ENCODE measurements at places on chromosomes 1 and 21.

- DNase-seq = no peak
Observed at GRCh38 chr21:36446301-36446700, 33.6 kb downstream of the CLDN14 start.

GRCh38 chr1:154840269-154841176 is 29.6 kb downstream of the KCNN3 start:
- peak; percentile 34 for DNase-seq

GRCh38 chr1:94015489-94015817 is 105.5 kb downstream of the ABCA4 start:
- DNase-seq = no peak

DNA sequence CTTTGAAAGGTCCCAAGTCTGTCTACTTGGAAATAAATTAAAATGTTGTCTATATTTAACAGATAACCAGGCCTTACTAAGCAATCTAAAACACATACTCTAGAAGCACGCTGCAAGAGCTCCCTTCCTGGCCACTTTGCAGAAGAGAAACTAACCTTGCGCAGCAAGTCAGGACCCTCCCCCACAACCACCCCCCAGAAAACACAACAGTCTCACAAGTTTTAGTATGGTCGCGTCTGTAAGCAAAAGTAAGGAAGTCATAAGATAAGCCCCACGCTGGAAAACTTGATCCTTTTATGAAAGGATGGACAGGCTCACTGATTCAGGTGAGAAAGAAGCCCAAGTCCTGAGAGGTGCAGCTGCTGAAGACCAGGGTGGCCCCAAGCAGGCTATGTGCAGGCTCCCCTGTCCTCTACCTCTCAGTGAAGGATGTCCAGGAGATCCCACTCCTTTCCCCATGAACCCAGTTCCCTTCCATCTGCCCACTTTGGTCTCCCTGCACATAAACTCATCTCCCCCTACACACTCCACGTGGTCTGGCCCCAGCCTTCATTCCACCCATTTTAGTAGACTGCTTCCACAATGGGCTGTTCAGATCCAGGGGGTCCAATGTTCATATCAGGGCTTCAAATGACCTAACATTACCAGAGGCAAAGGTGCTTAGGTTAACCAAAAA is 23.8 kb downstream of the HIVEP3 start:
- no peak for DNase-seq

GRCh38 chr1:207676153-207676552 is 31.2 kb downstream of the CR1L start:
- DNase-seq = no peak

- DNase-seq = no peak
Observed at GRCh38 chr1:101081496-101082488, 56.2 kb upstream of the DPH5 start.

DNA sequence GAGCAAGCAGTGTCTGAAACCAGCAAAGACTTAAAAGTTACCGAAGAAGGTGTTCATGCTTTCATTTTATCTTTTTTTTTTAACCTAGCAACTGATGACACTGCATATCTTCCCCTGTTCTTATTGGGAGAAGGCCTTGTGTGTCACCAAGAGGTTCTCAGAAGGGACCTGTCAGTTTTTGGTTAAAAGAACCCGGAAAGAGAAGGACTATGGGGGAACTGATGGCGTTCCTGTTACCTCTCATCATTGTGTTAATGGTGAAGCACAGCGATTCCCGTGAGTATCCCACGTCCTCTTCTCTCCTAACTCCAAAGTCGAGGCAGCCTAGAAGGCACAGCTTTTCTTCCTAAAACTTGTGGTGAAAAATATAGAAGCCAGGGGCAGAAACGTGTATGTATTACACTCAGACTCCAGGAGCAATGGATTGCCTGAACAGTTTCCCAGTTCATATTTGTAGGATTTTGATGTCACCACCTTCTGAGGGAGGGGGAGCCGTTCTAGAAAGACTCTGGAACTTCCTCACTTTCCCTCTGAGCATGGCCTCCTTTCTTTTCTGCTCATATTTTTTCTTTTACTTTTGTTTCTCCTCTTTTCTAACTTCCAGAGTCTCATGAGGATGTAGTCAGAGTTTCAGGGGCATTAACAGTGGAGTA is at the start of gene MR1:
MR1 (plus strand) TSS at position 185 of the 653 bp plus-strand sequence; CDS start at position 210, 25 bp downstream.
- no peak for DNase-seq

DNA sequence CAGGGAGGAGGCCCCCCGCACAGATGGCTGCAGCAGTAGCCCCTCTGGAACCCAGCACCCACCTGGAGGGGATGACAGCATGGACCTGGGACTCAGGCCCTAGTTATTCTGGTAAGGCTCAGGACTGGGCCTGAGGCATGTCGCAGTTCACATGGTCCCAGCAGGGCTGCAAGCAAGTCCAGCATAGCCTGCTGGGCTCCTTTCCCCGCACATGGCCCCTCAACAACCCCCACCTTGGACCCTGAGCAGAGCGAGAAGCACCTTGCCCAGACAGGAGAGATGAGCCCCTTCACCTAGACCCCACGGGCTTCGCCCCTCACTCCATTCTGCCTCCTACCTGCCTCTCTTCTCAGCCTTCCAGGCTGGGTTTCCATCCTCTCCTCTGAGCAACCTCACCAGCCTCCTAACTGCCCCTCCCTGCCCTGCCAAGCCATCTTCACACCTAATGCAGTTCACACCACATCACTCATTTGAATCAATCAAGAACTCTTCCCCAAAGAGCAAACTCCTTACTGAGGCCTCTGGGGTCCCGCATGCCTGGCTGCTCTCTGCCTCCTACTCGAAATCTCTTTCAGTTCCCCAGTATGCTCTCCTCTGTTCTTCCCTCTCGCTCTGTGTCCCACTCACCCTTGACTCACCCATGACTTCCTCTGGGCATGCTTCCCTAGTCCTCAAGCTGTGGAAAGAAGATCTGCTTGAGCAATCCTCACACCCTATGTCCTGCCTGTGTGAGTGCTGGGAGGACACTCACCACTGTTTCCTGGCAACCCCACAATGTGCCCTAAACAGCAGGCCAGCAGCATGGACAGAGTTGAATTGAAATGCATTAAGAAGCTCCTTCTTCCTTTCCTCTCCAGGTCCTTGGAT is 9.4 kb upstream of the THEMIS2 start:
- DNase-seq = no peak

GRCh38 chr1:101338714-101339430 is 102.1 kb downstream of the S1PR1 start:
- no peak for DNase-seq

DNA sequence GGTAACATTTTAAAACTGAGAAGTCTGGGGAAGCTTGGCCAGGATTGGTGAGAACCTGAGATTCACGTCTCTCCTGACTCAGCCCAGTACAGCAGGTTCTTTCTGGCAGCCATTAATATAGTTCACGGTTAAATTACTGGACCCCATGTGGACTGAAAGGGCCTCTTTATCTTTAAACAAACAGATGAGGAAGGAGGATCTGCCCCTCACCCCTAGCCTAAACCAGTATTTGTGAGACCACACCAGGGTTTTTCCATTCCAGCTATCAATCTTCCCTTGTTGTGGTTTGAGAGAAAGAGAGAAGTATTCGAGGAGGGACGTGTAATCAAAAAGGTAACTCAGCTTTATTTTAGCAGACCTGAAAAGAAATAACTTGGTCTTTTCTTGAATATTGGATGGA is 137.1 kb downstream of the PROX1 start:
- no peak for DNase-seq

DNA sequence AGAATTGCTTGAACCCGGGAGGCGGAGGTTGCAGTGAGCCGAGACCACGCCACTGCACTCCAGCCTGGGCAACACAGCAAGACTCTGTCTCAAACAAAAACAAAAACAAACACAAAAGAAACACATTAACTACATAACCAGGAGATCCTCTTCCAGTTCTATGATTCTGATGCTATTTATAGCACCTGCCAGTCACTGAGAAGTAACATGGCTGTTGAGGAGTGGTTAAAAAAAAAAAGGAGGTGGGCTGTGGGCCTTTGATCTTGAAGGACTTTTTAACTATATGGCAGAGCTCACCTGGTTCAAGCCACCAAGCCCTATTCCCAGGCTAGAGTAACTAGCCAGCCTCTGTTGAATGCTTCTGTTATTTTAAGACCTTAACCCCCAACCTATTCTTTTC is 148.8 kb downstream of the ZBTB18 start:
- no peak for DNase-seq

- DNase-seq = no peak
Observed at GRCh38 chr1:61277121-61277690, 194.8 kb downstream of the NFIA start.

GRCh38 chr1:247291833-247292561 is 36.1 kb downstream of the VN1R5 start:
- DNase-seq = no peak

GRCh38 chr1:218377143-218377660 is 32.1 kb downstream of the TGFB2 start:
- DNase-seq = no peak

GRCh38 chr1:197073978-197074377 is 6.9 kb upstream of the F13B start:
- no peak for DNase-seq

- DNase-seq = no peak
Observed at GRCh38 chr1:239543873-239544272, 157.5 kb downstream of the CHRM3 start.

DNA sequence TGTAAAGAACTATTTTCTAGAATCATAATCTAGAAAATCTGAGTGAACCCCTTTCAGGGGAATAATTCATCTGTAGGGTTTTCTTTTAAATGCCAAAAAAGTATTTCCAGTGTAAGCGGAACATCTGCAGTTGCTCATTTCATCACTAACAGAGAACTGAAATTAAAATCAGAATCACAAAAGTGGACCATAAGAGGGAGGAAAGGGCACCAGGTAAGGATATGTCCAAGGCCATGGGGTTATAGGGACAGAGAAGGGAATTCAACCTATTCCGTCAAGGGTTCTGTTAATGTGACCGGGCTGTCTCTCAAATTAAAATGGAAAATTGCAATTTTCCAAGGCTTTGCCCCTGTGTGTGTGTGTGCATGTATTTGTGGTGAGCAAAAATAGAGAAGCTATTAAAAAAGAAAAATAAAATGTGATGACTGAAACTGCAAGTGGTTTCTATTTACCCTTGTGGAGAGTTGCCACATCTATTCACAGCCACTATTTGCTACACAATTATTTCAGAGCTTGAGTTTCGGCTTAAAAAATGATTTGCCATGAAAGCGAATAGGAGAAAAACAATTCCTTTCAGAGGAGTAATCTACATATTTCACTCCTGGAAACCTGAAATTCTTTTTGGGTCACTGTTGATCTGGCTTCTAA is 53.1 kb downstream of the APP start:
- DNase-seq = no peak

- DNase-seq = no peak
Observed at GRCh38 chr1:39084191-39084590, 58.0 kb downstream of the NDUFS5 start.

DNA sequence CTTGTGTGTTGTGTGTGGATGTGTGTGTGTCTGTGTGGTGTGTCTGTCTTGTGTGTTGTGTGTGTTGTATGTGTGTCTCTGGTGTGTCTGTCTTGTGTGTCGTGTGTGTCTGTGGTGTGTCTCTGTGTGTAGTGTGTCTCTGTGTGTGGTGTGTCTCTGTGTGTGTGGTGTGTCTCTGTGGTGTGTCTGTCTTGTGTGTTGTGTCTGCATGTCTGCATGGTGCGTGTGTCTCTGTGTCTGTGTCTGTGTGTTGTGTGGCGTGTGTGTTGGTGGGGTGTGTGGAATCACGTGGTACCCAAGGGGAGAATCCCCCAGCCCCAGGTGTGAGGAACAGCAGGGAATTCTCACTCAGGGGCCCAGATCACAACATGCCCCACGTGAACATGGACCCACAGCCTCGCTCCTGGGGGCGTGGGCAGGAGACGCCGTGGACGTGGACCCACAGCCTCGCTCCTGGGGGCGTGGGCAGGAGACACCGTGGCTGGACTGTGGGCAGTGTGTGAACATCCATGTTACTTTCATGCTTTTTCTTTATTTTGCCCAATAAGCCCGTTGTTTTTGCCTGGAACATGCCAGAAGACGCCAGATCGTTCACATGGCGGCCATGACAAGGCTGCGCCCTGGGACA is 67.8 kb downstream of the SLC19A1 start:
- no peak for DNase-seq

DNA sequence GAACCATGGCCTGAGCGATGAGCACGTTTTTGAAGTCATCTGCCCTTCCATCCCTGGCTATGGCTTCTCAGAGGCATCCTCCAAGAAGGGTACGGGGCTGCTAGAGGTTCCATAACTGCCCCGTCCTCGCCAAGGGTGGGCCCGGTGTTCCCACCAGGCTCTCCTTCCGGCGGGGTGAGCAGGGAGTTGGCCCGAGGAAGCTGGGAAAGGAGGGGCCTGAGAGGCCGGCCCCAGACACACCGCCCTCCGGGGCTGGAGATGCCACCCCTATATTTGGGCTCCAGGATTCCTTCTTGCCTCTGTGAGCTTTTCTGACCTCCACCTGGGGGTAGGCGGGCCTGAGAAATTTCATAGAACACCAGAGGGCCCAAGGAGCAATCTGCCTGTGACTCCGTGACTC is 28.9 kb downstream of the EPHX1 start:
- no peak for DNase-seq

- no peak for DNase-seq
Observed at GRCh38 chr1:67945733-67946374, 104.6 kb downstream of the DIRAS3 start.

DNA sequence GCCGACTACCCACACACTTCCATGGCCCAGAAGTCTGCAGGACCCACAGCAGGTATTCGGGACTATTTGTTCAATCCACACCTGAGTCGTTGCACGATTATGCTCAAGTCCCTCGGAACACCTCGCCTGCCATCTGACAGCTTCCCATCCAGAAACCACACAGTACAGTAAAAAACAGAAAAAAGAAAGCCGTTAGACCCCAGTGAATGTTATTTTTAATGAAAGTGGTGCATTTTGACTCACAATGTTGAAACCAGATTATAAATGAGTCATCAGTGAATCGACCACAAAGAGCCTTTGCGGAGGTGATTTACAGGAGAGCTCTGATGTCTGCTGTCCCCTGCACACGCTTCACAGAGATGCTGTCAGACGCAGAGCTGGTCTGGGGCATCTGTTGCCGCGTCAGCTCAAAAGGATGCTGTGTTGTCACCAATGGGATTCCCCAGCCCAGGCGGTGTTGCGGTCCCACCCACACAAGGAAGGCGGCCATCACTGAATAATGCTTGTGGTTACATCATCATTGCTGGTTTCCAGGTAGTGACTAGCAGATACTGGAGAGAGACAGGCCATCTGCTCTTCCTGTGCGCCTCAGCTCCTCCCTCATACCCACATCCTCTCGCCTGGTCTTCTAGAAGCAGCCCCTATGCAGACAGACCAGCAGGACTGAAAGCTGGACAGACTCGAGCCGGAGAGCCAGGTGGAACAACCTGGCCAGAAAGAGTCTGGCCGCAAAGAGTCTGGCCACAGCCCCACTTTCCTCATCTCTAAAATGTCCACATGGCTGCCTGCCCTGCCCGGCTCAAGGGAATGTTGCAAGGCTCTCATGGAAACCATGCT is 116.8 kb downstream of the TOMM20 start:
- no peak for DNase-seq
